NCI-H2081 (cell line): ENCODE measurements at places on chromosomes 3 and 15.

GRCh38 chr15:101250341-101250831, 1.5 kb downstream of the CHSY1 start:
- DNase-seq = no peak

- no peak for DNase-seq
These were observed 4.5 kb downstream of the GRIP2 start for GRCh38 chr3:14535616-14536015.

- DNase-seq = no peak
These were observed 110.3 kb upstream of the MITF start for GRCh38 chr3:69628951-69629350.

DNA sequence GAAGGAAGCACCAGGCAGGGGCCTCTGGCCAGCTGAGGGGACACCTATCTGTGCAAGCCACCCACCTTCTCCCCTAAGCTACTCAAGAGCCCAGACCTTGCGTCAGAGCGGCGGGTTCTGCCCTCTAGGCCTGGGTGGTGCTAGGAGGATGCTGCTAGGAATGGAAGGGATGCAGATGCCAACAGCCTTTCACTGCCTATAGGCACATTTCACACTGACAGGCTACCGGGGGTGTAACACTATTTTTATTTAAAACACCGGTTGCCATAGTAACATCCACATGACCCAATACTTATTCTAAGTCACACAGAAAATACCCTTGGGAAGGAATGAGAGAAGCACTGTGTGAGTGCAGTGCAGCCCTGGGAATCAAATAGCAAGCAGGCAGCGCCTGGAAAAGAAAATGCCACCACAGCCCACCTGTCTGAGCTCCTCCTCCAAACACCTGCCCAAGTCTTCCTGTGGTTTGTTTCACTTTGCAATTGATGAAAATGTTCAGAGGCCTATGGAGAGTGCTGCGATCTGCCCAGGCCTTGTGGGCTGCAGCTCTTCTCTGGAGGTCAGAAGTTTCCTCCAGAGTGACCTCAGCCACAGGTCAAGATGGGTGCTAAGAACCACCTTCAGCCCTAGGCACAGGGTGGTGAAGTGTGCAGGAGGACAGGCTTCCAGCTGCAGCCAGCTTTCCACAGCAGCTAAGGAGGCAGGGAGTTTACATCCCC, 113.5 kb upstream of the TOPAZ1 start:
- DNase-seq = no peak

- no peak for DNase-seq
These were observed 40.2 kb upstream of the TF start for GRCh38 chr3:133706033-133706432.

DNA sequence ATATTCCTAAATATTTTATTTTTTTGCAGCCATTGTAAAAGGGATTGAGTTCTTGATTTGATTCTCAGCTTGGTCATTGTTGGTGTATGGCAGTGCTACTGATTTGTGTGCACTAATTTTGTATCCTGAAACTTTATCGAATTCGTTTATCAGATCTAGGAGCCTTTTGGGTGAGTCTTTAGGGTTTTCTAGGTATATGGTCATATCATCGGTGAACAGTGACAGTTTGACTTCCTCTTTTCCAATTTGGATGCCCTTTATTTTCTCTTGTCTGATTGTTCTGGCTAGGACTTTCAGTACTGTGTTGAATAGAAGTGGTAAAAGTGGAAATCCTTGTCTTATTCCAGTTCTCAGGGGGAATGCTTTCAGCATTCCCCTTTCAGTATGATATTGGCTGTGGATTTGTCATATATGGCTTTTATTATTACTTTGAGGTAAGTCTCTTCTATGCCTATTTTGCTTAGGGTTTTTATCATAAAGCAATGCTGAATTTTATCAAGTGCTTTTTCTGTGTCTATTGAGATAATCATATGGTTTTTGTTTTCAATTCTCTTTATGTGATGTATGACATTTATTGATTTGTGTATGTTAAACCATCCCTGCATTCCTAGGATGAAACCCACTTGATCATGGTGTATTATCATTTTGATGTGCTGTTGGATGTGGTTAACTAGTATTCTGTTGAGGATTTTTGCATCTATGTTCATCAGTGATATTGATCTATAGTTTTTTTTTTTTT, 11.4 kb upstream of the SLC9A9 start:
- DNase-seq = no peak
